Left lung (tissue), 14 donors: ENCODE measurements at places on chromosomes 7 and 10.

DNA sequence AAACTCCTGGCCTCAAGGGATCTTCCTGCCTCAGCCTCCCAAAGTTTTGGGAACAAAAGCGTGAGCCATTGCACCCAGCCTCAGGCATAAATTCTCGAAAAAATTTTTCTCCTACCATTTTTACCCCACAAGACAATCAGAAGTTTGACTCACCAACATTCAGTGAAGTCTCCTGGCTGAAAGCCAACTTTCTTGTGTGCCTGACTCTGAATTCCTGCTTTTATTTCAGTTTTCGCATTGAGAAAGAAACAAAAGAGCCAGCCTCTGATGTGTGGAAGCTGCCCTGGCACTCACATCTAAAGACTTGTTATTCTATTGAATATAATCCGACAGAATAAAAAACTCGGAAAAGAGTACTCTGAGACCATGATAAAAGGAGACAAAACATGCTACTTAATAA, 402.9 kb downstream of the MAGI2 start:
- no peak for DNase-seq
- H3K27ac ChIP-seq = no peak overlapping the region
- no peak overlapping the region for H3K4me3 ChIP-seq
- no peaks in the 10 kb centered on the region for H3K36me3 ChIP-seq
- H3K27me3 ChIP-seq = no peaks in the 10 kb centered on the region

GRCh38 chr7:129412501-129412900, 21.7 kb upstream of the STRIP2 start:
- no peak for DNase-seq
- no peak overlapping the region for H3K4me3 ChIP-seq
- no peaks in the 10 kb centered on the region for H3K27me3 ChIP-seq
- peaks cover 66% of the 10 kb centered on the region for H3K36me3 ChIP-seq
- H3K27ac ChIP-seq = no peak overlapping the region

DNA sequence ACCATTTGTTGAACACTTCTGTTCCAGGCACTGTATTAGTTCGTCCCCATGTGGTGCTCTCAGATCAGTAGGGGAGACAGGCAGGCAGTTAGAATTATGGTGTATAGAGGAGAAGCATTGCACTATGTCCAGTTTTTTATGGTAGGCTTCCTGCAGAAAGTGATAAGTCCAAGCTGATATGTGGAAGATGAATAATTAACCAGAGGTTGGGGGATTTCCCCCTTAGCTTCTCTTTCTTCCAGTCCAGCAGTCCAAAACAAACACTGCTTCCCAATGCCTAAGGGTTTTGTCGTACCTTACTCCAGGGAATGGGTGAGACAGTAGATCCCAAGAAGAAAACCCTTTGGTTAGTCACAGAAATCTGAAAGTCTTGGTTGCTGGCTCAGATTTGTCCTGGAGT, 19.2 kb downstream of the HIF1AN start:
- no peaks in the 10 kb centered on the region for H3K27me3 ChIP-seq
- no peaks in the 10 kb centered on the region for H3K4me1 ChIP-seq
- no peak for DNase-seq
- H3K4me3 ChIP-seq = no peak overlapping the region
- H3K36me3 ChIP-seq = peaks cover 35% of the 10 kb centered on the region

- peak overlapping the region; percentile 42 for H3K27ac ChIP-seq
- H3K27me3 ChIP-seq = no peaks in the 10 kb centered on the region
- no peak overlapping the region for H3K4me3 ChIP-seq
- H3K36me3 ChIP-seq = peaks cover 17% of the 10 kb centered on the region
Measured at GRCh38 chr7:27745064-27745583, 5.2 kb downstream of the TAX1BP1 start.

- H3K36me3 ChIP-seq = no peaks in the 10 kb centered on the region
- no peaks in the 10 kb centered on the region for H3K27me3 ChIP-seq
- DNase-seq = no peak
- H3K4me1 ChIP-seq = no peaks in the 10 kb centered on the region
- H3K4me3 ChIP-seq = no peak overlapping the region
Measured at GRCh38 chr7:142754681-142755575, 5.7 kb downstream of the PRSS1 start.

DNA sequence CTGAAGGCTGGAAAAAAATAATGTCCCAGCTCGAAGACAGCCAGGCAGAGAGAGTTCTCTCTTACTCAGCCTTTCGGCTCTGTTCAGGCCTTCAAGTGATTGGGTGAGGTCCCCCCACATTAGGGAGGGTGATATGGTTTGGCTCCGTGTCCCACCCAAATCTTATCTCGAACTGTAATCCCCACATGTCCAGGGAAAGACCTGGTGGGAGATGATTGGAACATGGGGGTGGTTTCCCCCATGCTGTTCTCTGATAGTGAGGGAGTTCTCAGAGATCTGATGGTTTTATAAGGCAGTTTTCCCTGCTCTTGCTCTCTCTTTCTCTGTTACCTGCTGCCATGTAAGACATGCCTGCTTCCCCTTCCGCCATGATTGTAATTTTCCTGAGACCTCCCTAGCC, 36.6 kb upstream of the LEP start:
- DNase-seq = no peak
- H3K4me3 ChIP-seq = no peak overlapping the region
- no peaks in the 10 kb centered on the region for H3K36me3 ChIP-seq
- peaks cover 34% of the 10 kb centered on the region for H3K27me3 ChIP-seq

DNA sequence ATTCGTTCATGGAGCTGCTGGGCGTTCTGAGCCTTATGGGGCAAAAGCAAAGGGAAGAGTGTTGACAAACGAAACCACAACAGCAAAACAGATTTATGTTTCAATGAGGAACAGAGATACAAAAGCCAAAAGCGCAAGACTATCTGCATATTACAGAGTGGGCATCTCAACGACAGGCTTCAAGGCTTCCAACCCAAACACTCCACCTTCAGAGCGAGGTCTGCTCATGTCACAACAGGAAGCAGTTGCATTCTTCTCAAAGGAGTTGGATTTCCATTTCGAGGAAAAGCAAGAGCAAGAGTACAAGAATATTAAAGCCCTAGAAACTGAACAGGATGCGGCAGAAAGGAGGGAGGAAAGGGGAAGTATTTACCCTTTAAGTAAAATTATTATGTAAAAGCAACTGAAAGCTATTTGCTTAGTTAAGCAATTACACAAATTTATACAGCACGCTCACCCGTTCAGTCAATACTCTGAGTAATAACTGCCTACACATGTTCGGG, 189.3 kb downstream of the ELMO1 start:
- no peak overlapping the region for H3K4me3 ChIP-seq
- H3K27ac ChIP-seq = no peak overlapping the region
- no peaks in the 10 kb centered on the region for H3K27me3 ChIP-seq
- peaks cover 19% of the 10 kb centered on the region for H3K36me3 ChIP-seq

- no peak overlapping the region for H3K4me3 ChIP-seq
- DNase-seq = no peak
- H3K4me1 ChIP-seq = no peaks in the 10 kb centered on the region
- no peak overlapping the region for H3K27ac ChIP-seq
- H3K27me3 ChIP-seq = no peaks in the 10 kb centered on the region
Measured at GRCh38 chr7:108541478-108541877, 15.5 kb upstream of the PNPLA8 start.

- no peak overlapping the region for H3K4me3 ChIP-seq
- no peaks in the 10 kb centered on the region for H3K36me3 ChIP-seq
- H3K27me3 ChIP-seq = no peaks in the 10 kb centered on the region
- H3K27ac ChIP-seq = no peak overlapping the region
- peaks cover 15% of the 10 kb centered on the region for H3K4me1 ChIP-seq
- DNase-seq = no peak
Measured at GRCh38 chr7:151752816-151753595, 123.9 kb downstream of the PRKAG2 start.

DNA sequence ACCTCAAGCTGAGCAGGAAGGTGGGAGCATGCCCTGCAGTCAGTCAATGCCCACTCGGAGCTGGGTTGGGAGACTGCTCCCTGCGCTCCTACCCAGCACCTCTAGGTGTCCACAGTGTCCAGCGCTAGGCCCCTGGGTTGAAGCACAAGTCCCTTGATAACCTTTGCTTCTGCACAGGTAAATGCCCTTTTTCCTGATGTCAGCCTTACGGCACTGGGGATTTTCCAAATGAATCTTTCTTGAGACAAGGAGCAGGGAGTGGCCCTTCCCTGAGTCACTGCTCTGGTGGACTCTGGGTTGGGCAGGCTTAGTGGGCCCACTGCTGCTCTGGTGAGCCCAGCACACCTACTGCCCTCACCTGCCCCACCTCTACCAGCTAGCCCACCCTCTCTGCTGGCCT, 61.9 kb upstream of the OPN4 start:
- H3K27me3 ChIP-seq = no peaks in the 10 kb centered on the region
- DNase-seq = no peak
- H3K4me1 ChIP-seq = no peaks in the 10 kb centered on the region

- DNase-seq = no peak
- peaks cover 12% of the 10 kb centered on the region for H3K4me1 ChIP-seq
- H3K27me3 ChIP-seq = no peaks in the 10 kb centered on the region
- H3K4me3 ChIP-seq = no peak overlapping the region
- H3K36me3 ChIP-seq = no peaks in the 10 kb centered on the region
Measured at GRCh38 chr10:33304423-33305225, 29.8 kb downstream of the NRP1 start.

GRCh38 chr10:33537066-33537465, 202.6 kb upstream of the NRP1 start:
- no peaks in the 10 kb centered on the region for H3K27me3 ChIP-seq
- no peak overlapping the region for H3K4me3 ChIP-seq
- H3K27ac ChIP-seq = no peak overlapping the region

DNA sequence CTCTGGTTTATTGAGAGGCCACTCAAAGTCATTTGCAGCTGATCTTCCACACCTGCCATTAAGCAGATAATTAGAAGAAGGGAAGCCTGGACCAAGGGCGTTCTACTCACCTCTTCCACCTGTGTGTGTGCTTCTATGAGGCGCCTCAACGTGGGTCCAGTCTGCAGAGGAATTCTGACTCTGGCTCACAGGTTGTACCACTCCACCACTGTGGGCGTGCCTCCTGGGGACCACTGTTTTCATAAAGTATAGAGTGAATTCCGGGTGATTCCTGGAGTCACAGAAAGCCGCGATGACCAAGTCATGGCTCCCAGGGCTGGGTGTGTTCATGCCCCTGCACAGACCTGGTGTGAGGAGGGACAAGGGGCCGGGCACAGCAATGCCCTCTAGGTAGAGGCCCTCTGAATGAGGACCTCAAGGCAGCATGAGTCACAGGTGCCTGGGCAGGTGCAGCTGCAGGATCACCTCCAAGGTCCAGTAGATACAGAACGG, 408.3 kb upstream of the MGMT start:
- no peaks in the 10 kb centered on the region for H3K4me1 ChIP-seq
- DNase-seq = no peak
- no peaks in the 10 kb centered on the region for H3K27me3 ChIP-seq
- H3K4me3 ChIP-seq = no peak overlapping the region
- no peak overlapping the region for H3K27ac ChIP-seq

DNA sequence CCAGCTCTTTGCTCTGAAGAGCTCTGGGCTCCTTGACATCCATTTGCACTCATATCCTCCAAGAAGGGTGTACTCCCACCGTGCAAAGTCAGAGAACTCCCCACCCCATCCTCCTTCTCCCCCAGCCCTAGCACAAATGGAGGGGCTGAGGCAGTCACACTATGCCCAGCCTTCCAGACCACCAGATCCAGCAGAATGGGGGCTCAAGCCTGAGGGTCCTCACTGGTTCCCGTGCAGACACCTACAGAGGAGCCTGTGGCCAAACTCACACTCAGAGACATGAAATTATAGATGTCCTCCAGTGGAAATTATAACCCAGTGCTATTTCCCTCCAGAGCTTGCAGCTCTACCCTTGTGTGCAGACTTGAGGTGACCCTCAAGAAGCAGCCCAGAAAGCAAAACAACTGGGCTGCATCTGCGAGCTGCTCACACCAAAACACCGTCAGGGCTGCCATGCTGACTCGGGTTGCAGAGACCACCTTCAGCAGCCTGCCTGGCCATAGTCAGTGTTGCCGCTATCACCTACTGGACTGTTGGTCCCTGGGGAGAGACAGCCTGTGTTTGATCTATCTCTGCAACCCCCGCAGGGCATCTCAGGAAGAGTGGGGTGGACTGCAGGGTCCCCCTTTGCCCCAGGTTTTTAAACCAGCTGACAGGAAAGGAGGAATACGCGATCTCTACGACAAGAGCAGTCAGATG, 7.4 kb downstream of the ZNF488 start:
- H3K4me3 ChIP-seq = no peak overlapping the region
- no peaks in the 10 kb centered on the region for H3K4me1 ChIP-seq
- H3K36me3 ChIP-seq = no peaks in the 10 kb centered on the region
- no peak overlapping the region for H3K27ac ChIP-seq

- H3K4me3 ChIP-seq = no peak overlapping the region
- H3K4me1 ChIP-seq = no peaks in the 10 kb centered on the region
- no peak for DNase-seq
Measured at GRCh38 chr7:18469316-18469715, 26.2 kb upstream of the HDAC9 start.

- H3K27me3 ChIP-seq = no peaks in the 10 kb centered on the region
- H3K4me1 ChIP-seq = peaks cover 10% of the 10 kb centered on the region
- peak; percentile 58 for DNase-seq
- peak overlapping the region; percentile 68 for H3K4me3 ChIP-seq
- H3K27ac ChIP-seq = peak overlapping the region; percentile 90
Measured at GRCh38 chr10:135601-136464, 578 bp downstream of the ZMYND11 start.

DNA sequence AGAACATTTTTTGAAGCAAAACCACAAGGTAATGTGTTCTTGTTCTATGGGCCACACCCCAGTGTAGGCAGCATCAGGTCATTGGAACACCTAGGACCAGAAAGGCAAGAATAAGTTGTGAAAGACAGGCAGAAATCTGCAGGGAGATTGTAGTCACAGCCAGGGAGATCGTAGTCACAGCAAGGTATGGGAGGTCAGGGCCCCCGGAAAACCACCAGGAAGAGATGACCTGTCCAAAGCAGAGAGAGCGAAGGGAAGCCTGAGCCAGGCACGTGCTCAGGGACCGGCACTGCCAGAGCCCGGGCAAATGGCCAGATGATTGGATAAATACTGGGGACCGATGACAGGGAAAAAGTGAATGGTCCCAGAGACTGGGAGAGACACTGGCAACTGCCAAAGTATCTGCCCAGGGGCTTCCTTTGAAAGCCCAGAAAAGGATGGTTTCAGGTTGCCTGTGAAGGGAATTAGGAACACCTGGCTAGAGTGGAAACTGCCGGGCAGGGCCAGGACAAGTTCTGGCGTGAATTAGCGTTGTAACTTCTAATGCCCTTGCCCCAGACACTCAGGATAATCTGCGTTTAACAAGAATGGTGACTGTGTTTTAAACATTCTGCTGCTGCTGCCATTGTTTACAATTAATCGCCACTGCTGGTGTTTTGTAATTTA, 3.9 kb upstream of the NOBOX start:
- no peaks in the 10 kb centered on the region for H3K4me1 ChIP-seq
- H3K36me3 ChIP-seq = no peaks in the 10 kb centered on the region
- no peak for DNase-seq
- H3K27me3 ChIP-seq = peaks cover 15% of the 10 kb centered on the region
- no peak overlapping the region for H3K4me3 ChIP-seq

GRCh38 chr7:97081521-97082300, 35.8 kb upstream of the SDHAF3 start:
- H3K27ac ChIP-seq = no peak overlapping the region
- peaks cover 26% of the 10 kb centered on the region for H3K27me3 ChIP-seq
- no peak for DNase-seq

DNA sequence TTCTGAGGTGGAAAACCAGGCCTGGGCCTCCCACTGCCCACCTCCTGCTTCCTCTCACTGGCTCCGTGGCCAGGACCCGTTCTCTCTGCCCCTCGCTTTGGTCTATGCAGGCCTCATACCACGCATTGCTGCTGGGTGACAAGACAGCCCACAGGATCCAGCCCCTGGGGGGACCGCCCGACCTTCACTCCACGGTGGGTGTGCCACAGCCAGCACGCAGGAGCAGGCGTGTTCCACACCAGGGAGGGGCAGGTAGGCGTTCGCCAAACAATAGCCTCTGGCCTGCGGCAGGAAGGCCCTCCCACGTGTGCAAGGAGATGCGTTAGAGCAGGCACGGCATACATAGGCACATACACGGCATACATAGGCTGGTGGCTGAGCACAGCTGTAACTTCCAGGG, 233.4 kb downstream of the WDR37 start:
- no peak for DNase-seq
- H3K27ac ChIP-seq = no peak overlapping the region
- no peaks in the 10 kb centered on the region for H3K36me3 ChIP-seq
- no peaks in the 10 kb centered on the region for H3K27me3 ChIP-seq
